ENCODE measurements at places on chromosomes 6 and 20.

- no peak for DNase-seq
Observed at GRCh38 chr6:102075539-102075938, 682.0 kb downstream of the GRIK2 start.

DNA sequence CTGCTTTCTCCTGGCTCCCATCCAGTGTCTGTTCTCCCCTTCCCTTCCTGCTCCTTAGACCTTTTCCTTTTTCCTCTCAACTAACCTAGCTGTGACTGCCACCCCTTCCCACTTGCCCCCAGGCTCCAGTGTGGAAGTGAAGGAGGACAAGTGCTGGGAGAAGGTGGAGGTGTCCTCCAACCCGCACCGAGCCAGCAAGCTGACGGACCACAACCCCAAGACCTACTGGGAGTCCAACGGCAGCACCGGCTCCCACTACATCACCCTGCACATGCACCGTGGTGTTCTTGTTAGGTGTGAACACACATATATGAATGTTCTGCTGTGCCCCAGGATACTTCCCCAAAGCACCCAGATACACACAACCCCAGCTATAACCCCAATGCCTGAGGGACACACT is 18.5 kb downstream of the CUL9 start:
- no peak for DNase-seq

DNA sequence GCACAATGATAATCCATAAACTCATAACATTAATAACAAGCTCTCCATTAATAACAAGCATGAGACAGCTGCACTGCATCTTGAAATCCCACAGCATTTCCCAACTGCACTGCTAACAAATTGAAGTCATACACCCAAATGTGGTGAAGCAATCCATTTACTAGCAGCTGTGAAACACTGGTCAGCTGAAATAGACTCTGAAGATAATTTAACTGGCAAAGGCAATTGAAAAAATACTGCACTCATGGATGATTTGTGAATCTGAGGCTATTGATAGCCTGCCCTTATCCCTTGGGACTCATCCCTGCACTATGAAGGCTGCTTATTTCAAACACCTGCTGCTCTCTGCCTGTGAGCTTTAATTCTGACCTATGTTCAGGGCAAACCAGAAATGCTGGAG is 49.1 kb upstream of the PLCB1 start:
- no peak for DNase-seq

DNA sequence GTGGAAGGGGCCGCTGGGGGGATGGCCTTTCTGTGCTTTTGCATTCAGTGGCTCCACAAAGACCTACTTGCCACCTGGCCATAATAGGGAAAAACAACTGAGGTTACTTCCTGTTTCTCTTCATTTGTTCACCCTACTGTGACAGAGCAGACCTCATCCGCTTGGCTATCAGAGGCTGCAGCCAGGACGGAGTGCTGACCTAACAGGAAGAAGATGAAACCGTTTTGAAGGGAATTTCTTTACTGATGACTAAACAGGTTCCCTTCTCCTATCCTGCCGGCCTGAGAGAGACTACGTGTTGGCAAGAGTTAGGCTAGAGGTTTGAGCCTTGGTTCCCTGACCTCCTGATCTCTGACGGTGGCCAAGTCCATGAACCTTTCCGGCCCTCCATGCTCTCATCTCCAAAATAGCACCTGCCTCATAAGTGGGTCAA is 21.3 kb downstream of the PRR18 start:
- no peak for DNase-seq

GRCh38 chr20:44648068-44648467 is 3.4 kb downstream of the ADA start:
- DNase-seq = no peak

GRCh38 chr6:73200735-73201134 is 24.6 kb downstream of the KHDC1L start:
- no peak for DNase-seq

All from SK-N-SH (cell line).